ENCODE measurements at places on chromosomes 11 and 22.

DNA sequence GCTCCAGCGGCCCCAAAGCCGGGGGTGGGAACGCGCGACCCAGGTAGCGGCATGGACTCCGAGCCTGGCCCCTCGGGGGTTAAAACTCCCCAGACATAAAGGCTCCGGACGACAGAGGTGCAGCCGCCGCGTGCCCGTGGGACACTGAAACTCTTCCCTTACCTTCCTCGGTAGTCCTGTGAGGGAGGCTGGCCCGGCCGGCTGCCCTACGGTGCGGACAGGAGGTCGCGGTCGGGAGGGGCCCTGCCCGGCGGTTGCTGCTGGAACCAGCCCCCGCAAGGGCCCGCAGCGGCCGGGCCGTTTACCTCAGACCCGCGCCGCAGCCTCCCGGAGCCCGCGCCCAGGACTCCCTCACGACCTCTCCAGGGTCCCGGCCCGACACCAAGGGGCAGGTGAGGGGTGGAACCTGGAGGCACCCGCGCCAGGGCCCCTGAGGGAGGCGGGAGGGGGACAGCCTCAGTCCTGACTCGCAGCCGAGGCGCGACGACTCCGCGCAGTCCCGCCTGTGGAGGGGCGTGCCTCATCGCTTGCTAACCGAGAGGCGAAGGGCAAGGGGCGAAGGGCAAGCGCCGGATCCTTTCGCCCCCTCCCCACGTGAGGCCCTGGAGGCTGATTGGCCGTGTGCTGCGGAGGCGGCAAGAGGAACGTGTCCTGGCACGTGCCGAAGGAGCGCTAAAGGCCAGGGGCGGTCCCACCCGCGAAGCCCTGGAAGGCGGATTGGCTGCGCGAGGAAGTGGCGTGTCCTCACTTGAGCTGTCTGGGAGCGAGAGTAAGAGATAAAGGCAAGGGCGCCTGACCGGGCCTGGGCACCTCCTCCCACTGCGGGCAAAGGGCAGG lies at the start of gene UPB1:
TSS of gene UPB1 (plus strand) at position 805 of the 837 bp plus-strand sequence. CDS start 72 bp downstream, outside the sequence.
- no peak for DNase-seq

- no peak for DNase-seq
Observed at GRCh38 chr22:41638124-41638523, 17.0 kb downstream of the XRCC6 start.

GRCh38 chr11:770642-771616 lies 6.4 kb downstream of the GATD1 start:
- DNase-seq, result no peak

DNA sequence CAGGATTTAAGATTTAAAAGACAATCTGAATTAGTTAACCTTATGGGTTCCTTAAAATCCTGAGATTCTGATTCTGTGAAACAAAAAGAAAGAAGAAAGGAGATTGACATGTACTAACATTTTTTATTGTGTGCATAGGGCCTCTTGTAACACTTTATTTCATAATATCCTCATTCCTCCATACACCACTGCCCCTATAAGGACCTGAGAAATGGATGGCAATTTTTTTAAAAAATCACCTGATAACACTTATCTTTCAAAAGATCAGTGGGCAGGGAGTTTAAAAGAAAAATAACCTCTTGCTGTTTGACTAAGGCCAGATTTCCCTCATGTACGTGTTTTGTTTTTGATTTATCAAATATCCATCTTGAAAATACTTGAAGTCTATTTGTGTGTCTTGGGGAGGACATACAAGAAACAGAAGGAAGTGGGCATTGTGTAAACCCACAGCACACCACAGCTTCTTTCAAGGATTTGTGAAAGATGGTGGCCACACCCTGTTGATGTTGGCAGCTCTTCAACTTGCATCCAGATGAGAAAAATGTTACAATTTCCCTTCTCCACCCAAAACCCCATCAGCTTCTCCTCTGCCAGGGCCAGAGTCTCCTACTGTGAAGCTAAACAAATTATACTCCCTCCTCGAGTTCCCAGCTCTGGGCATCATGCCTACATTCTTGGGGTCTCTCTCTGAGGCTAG lies 35.0 kb upstream of the MPEG1 start:
- DNase-seq, result no peak

- DNase-seq, result no peak
Observed at GRCh38 chr11:61810671-61811175, 6.1 kb downstream of the FADS1 start.

GRCh38 chr11:132541794-132542193 lies 990.5 kb downstream of the OPCML start:
- DNase-seq, result no peak

DNA sequence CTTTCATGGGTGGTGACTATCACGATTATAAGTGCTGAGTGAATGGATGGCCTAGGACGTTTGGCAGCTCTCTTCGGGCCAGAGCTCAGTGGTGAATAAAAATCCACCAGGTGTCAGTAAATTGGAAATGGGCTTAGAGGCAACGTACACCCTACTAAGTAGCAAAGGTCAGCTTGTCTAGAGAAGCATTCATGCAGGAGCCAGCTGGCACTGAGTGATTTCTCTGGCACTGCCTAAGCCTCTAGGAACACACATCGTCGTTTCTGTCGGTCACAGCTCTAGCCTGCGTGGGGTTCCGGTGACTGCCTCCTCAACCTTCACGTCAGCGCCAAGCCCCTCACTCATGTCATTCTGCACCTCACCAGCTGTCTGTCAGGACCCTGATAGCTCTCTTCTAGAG lies 192.4 kb upstream of the NTM start:
- no peak for DNase-seq

GRCh38 chr22:46394622-46395021 lies 59.1 kb downstream of the TRMU start:
- DNase-seq, result no peak

Data from activated CD4-positive, alpha-beta T cell treated with anti-CD3 and anti-CD28 coated beads, Interleukin-2, amount 50 U/mL, for 16 hours (primary cell).